Activated CD8-positive, alpha-beta memory T cell treated with anti-CD3 and anti-CD28 coated beads for 48 hours (primary cell): ENCODE measurements at places on chromosomes 6 and 20.

DNA sequence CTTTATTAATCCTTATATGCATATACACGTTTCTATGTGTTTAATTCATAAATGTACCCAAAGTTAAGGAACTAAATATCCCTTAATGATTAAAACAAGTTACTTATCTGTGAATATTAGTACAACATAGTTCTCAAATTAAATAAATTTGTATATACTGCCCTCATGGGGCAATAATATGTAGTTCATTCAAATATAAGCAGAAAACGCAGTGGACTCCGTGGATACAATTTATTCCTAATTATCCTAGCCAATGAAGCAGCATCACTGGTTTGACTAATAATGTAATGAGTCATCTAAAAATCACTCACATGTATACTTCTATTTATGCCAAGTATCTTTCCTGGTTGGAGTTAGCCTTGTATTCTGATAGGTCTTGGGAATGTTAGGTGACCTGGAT is 111.6 kb downstream of the TBC1D32 start:
- no peak for DNase-seq

- DNase-seq = no peak
Measured at GRCh38 chr20:57289391-57290177, 23.1 kb upstream of the BMP7 start.

- peak; percentile 19 for DNase-seq
Measured at GRCh38 chr6:1436334-1437306, 47.2 kb downstream of the FOXF2 start.

- DNase-seq = no peak
Measured at GRCh38 chr6:161228921-161229591, 44.8 kb downstream of the AGPAT4 start.

DNA sequence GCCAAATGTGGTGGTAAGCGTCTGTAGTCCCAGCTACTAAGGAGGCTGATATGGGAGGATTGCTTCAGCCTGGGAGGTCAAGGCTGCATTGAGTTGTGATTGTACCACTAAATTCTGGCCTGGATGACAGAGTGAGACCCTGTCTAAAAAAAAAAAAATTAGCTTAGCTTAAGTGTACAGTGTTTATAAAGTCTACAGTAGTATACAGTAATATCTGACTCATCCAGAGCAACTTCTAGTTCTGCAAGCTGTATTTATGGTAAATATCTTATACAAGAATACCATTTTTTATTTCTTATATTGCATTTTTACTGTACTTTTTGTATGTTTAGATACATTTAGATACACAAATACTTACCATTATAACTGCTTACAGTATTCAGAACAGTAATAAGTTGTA is 58.1 kb downstream of the UQCC1 start:
- no peak for DNase-seq

DNA sequence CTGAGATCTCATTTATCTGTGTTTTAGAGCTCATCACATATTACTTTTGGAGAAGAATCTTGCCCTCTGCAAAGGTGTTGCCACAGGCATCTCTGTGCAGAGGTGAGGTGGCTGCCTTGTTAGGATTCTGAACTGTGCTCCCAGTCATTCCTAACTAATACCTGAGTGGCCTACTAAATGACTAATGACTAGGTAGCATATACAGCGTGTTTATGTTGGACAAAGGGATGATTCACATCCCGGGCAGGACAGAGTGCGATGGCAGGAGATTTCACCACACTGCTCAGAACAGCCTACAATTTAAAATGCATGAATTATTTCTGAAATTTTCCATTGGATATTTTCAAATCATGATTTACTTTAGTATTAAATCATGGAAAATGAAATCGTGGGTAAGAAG is 23.1 kb upstream of the CGA start:
- no peak for DNase-seq

- no peak for DNase-seq
Measured at GRCh38 chr20:15674253-15675060, 898.8 kb downstream of the KIF16B start.

DNA sequence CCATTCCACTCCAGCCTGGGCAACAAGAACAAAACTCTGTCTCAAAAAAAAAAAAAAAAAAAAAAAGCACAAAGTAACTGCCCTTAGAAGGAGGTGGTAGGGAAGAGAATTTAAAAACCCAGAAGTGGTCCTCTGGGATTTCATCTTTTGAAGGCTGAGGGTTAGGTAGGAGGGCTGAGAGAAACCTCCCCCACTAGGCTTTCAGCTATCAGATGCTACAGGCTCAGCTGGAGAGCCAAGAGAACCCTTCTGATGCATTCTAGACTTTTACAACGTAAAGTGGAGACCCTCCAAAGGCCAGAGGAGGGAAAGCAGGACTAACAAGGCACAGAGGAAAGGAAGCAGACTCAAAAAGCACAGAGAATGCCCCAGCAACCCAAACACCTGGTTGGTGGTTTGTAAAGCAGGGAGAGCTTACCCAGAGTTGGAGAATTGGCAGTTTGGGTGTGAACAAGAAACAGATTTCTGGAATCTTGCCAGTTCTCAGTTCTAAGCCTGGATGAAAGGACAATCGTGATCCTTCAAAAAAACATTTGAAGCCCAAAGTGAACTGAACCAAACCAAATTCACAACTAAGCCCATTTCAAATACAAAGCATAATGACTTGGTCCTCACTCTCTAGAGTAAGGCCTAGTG is 23.2 kb upstream of the SPAG4 start:
- no peak for DNase-seq

DNA sequence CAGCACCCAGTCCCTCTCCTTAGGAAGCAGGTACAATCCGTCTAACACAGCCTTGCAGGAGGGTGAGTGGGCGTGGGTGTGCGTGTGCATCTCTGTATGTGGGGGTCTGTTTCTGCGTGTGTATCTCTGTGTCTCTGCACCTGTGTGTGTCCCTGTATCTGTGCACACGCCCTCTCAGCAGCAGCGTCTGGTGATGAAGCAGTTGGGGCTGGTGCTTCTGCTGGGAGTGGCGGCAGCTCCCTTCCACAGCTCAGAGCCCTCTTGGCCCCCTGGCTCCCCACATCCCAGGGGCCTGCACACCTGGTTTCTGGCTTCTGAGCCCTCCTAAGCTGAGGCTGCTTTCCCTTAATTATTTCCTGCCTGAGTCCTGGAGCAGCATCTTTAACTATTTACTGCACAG is 49.5 kb upstream of the CCDC167 start:
- no peak for DNase-seq

DNA sequence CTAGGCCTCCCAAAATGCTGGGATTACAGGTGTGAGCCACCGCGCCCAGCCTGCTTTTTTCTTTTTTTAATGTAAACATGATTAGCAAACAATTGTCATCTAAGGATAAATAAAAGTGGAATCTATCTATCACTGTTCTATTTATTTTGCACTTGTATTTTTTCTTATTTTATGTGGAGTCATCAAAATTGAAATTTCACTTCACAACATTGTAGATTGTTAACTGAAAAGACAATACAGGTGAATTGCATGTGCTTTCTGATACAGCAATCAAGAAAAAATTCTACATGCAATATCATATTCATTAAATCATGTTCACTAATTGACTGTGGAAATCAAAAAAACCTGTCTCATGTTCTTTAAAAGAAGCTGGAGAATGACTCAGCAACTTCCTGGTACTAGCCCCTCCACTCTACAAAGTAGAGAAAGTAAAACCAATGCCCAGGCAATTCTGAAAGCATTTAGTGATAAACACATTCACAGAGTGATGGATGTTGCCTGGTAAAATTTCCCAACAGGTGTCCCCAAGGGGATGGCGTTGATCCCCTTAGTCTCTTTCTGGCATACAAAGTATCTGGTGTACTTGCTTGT is 10.7 kb upstream of the RFX6 start:
- no peak for DNase-seq

DNA sequence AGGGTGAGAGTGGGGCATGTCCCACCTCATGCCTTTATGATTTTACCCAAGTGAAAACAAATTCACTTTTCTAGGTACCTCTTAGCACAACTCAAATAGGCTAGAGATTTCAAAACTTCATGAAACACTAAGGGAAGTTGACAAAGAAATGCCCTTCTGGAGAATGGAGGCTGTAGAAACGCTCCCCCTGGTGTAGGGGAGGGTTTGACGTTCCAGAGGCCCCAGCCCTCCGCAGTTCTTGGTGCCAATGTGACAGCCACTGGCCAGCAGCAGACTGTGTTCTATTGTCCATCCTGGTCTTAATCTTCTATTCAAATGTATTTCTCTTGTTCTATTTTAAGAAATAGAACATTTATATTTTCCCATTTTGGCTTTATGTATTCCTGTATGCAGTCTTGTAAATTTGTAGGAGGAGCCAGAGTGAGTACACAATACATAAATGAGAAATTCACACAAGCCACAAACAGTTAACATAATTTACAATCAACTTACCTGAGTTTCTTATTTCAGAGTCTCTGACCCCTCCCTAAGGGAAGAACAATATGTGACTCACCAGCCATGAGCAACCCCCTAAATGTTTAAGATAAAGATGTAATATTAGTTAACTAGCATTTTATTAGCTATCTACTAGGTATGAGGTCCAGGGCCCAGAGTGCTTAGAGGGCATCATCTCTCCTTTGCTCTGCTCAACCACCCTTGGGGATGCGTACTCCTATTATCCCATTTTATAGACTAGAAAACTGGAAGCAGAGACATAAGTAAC is 8.8 kb upstream of the MUC21 start:
- DNase-seq = no peak

DNA sequence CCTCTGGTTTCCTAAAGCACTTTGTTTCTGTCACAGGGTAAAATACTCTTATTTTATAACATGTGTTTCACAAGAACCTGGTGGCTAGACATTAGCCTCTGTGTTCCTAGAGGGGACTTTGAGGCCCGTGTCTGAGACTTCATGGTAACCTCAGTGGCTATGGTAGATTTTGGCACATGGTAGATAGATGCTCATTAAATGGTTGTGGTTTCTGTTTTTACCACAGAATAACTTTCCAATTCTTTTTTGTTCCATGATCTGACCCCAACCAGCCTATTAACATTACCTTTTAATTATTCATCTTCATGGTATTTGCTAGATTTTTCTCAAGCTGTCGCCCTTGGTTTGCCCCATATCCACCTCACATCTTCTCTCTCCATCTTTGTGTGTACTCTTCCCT is 34.3 kb downstream of the CCN2 start:
- no peak for DNase-seq

DNA sequence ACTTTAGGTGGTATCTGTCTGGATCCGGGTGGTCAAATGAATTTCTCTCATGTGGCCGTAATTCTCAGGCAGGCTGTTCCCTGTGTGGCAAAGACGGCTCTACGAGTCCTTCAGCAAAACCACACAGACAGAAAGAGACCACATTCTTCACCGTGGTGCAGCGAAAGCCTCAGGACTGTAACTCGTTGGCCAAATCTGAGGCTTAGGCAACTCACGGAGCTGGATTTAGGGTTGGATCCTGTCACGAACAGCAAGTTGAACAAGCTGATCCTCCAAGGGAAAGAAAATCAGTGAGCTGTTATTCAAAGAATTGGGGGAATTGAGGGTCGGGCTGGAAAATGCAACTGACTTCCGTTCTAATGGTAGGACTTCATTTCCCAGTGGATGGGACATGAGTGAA is 167.4 kb downstream of the ZMYND8 start:
- no peak for DNase-seq

DNA sequence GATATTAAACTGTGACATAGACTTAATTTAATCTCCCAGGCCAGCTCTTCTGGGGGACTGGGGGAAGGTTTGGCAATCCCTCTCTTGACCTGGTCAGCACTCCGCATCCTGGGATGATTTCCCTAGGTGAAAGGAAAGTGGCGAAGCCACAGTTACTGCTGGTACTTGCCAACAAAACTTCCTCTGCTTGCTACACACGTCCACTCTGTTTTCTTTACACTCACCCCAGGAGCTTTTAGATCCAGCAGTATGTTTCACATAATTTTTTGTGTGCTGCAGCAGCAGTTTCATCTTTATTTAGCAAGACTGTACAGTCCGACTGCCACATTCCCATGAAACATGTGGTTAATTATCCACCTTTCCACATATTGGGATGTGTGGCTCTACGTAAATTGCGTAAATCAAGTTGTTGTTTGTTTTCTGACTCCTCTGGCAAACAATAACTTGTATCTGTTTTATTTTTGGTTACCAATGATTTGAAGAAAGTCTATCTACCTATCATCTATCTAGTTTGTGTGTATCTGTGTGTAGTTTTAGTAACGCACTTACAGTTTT is 284.0 kb downstream of the PHF3 start:
- no peak for DNase-seq

GRCh38 chr20:19631410-19631809 is 126.6 kb upstream of the RIN2 start:
- no peak for DNase-seq

DNA sequence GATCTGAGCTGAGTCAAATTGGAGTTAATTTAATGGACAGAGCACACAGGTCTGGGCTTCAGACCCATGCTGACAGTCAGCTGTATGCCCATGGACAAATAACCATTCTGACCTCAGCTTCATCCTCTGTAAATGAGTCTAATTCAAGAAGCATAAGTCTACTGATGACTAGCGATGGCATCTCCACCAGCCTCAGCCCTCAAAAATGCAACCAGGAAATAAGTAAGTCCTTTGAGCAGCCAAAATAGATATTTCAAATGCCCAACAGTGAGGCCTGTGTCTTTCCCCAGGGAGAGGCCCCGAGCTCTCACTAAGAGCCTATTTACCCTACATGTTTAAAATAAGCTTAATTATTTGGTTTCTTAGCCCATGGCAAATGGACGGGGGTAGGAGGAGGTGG is 114.2 kb upstream of the MTHFD1L start:
- DNase-seq = no peak

DNA sequence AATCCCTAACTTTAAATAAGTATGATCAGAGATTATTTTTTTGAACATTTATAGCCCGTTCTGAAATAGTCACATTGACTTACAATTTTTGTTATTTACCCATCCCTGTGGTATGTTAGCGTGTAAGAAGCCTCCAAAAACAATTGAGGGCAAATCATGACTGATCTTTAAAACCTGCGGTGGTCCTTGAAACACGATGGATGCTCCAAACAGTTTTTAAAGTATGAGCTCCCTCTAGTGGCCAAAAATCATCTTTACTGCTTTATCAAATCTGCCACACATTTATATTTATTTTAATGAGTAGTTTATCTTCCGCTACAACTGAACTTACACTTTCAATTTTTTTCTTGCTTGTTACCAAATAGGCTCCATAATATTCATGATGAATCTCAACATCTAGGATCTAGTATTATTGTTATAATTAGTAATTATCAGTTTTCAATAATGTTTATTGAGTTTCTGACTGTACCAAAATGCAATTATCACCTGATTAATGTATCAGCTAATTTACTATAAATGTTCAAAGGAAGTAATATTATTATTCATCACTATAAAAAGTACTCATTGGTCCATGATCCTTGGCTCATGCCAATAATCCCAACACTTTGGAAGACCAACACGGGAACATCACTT is 52.2 kb downstream of the MARCKS start:
- no peak for DNase-seq
